Fibroblast of gingiva (primary cell): ENCODE measurements at places on chromosomes 7 and 10.

GRCh38 chr7:18289788-18290187, 205.8 kb upstream of the HDAC9 start:
- no peak for DNase-seq

- no peak for DNase-seq
Observed at GRCh38 chr10:131560166-131560565, 248.6 kb upstream of the TCERG1L start.

DNA sequence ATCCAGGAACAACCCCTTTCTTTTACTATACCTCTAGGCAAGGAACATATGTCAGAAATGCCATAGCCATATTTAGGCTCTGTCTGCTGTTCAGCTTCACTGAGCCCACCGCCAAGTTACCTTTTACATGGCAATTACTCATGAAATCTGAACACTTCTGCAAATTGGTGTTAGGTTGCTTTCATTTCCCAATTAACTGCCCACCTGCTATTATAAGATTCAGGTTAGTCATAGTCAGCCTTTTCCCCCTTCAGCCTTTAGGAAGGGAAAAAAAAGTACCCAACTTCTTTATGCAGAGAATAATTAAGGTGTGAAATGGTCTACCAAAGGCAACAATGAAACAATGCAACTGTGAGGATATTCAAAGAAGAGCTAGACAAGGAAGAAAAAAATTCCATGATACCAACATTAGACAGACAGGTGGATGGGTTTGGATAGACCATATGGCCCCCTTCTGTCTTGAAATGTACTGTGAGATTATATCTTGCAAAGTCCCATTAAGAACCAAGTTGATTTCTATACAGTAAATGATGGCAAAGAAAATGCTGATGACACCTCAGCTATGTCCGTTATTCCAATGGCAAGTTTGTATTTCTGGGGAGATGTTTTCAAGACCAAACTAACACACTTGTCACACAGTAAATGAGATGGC, 442.1 kb upstream of the NRP1 start:
- no peak for DNase-seq

DNA sequence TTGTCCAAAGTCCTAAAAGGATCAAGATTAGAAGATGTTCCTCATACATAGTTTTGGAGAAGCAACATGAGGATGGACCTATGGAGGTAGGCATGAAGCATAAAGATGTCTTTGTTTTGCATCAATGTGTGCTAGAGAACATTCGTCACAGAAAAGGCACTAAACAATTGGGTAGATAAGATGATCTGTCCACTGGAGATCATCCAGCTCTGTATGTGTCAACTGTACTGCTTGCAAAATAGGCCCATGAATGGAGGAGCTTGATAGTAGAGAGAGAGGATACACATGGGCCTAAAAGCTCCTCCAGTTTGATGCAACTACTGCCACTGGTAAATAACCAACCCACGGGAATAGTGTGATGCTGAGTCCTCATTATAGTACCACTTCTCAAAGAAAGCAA, 286.4 kb upstream of the HGF start:
- no peak for DNase-seq

DNA sequence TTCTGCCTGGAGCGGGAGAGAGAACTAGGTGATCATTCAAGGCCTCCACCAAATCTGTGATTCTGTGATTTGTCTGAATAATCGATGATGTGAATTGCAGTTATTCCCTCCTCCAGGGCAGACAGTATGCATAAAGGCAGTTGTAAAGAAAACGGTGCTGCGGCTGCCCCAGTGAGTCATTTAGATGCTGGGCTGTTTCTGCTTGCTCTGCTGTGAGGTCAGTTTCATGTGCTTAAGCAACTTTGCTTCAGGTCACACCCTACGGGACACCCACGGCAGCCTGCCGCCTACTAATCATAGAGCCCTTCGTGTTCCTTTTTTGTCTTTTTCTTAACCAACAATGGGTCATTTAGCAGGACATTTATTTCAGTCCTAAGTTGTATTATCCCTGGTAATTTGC, 158.1 kb upstream of the PITRM1 start:
- DNase-seq, result peak; percentile 14

- DNase-seq, result no peak
Observed at GRCh38 chr10:34906067-34906965, 91.2 kb upstream of the PARD3 start.

- DNase-seq, result no peak
Observed at GRCh38 chr7:76071316-76072242, 23.7 kb downstream of the MDH2 start.

DNA sequence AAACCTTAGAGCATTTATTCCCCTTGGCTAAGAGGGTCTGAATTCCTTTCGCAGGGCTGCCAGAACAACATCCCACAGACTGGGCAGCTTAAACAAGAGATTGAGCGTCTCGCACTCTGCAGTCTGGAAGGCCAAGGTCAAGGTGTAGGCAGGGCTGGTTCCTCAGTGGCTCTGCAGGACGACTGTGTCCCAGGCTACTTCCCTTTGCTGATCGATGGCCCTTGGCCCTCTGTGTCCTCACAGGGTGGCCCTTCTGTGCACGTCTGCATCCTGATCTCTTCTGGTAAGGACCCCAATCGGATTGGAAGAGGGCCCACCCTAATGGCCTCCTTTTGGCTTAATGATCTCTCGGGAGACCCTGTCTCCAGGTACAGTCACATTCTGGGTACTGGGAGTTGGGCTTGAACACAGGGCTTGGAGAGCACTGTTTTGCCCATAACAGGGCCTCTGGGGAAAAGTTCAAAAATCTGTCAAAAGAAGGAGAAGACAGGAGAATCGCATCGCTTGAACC, 35.1 kb upstream of the DNAJB6 start:
- no peak for DNase-seq

GRCh38 chr7:20408467-20408826, 77.7 kb downstream of the ITGB8 start:
- DNase-seq, result peak; percentile 62

DNA sequence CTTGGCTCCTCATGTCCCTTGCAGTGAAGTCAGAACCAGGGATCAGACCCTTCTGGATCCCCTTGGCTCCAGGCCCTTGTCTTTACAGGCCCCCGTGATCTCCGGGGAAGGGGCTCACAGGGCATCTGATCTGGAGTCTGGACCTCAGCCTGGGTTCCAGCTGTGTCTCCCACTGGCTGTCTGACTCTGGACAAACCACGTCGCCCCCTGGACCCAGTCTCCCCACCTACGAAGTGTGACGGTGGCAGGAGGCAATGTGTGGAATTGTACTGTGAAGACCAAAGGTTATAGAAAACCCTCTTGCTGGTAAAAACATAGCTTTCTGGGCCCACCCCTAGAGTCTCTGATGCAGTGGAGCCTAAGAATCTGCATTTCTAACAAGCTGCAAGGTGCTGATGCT, 15.5 kb upstream of the C10orf71 start:
- DNase-seq, result no peak

GRCh38 chr10:11177926-11178471, 160.3 kb downstream of the CELF2 start:
- no peak for DNase-seq
